Stimulated activated naive CD4-positive, alpha-beta T cell (primary cell): ENCODE measurements at places on chromosomes 13 and 19.

DNA sequence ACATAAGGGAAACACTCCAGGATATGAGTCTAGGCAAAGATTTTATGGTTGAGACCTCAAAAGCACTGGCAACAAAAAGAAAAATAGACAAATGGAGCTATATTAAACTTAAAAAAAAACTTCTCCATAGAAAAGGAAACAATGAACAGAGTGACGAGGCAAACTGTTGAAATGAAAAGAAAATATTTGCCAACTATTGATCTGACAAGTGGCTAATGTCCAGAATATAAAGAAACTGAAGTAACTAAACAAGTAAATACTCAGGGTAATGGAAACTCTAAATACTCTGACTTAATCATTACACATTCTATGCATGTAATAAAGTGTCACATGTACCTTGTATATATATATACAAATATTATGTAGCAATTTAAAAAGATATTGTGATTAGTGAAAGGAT, 562.5 kb downstream of the GPC5 start:
- DNase-seq: no peak

DNA sequence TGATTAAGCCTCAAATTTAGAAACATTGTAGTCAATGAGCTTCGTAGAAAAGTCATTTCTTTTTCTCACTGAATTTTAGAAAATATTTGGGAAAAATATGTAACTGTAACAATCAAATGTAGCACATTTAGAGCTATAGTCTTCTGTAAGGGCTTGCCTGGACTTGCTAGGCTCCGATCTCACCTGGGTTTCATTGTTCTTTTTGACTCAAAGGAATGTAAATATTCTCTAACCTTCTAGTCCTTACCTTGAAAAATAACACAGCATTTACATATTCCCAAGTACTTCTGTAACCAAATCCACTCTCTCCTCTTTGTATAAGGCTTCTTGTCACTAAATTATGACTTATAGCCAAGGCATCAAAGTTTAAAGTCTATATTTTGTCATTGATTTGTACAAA, 2.9 kb upstream of the UFM1 start:
- no peak for DNase-seq

GRCh38 chr13:94683409-94683808, 28.9 kb downstream of the SOX21 start:
- no peak for DNase-seq

GRCh38 chr13:97851269-97851668, 102.2 kb upstream of the IPO5 start:
- DNase-seq: no peak
